HCT116 (cell line): ENCODE measurements at places on chromosomes 7 and 10.

- no peak for DNase-seq
These were observed 172.8 kb upstream of the AOAH start for GRCh38 chr7:36896956-36897590.

DNA sequence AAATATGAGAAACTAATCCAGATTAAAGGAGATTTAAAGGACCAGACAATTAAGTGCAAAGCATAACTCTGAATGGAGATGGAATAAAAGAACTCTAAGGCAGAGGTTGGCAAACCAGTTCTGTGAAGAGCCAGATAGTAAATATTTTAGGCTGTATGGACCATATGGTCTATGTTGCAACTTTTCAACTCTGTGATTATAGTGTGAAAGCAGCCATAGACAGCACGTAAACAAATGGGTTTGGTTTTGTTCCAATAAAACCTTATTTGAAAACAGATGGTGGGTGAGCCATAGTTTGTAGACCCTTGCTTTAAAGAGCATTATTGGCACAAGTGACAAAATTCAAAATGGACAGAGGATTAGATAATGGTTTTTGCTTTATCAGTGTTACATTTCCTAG is 884.1 kb downstream of the CCSER2 start:
- DNase-seq, result no peak

GRCh38 chr7:132532281-132532680 is 44.0 kb downstream of the PLXNA4 start:
- DNase-seq, result no peak

- no peak for DNase-seq
These were observed 40.6 kb upstream of the FAM3C start for GRCh38 chr7:121436688-121437087.

DNA sequence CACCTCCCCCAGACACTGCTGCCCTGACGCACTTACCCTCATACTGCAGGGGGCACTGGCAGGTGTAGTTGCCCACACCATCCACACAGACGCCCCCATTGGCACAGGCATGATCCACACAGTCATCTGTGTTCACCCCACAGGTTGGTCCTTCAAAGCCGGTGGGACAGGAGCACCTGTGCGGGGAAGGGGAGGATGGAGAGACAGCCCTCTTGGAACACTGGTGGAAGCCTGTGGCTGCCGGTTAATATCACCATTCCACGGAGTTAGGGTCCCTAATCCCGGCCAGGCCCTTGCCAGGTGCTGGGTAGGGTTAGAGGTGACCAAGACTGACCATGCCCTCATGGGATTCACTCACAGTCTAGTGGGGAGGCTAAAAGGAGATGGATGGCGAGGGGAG is 171.8 kb downstream of the SLIT1 start:
- DNase-seq, result no peak

GRCh38 chr7:148796841-148797240 is 87.2 kb downstream of the EZH2 start:
- DNase-seq, result no peak

- DNase-seq, result no peak
These were observed 69.6 kb downstream of the MCU start for GRCh38 chr10:72761498-72761897.

DNA sequence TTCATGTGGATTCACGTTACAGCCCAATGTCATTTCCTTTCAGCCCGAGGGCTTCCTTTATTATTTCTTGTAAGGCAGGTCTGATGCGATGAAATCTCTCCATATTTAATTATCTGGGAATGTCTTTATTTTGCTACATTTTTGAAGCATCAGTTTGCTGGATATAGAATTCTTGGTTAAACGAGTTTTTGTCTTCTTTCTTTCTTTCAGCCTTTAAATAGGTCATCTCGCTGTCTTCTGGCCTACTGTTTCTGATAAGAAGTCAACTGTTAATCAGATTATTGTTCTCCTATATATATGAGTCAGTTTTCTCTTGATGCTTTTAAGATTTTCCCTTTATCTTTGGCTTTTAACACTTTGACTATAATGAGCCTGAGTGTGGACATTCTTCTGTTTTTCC is 184.7 kb downstream of the TMEM178B start:
- DNase-seq, result no peak

GRCh38 chr10:75352650-75353049 is 48.9 kb downstream of the ZNF503 start:
- DNase-seq, result no peak

DNA sequence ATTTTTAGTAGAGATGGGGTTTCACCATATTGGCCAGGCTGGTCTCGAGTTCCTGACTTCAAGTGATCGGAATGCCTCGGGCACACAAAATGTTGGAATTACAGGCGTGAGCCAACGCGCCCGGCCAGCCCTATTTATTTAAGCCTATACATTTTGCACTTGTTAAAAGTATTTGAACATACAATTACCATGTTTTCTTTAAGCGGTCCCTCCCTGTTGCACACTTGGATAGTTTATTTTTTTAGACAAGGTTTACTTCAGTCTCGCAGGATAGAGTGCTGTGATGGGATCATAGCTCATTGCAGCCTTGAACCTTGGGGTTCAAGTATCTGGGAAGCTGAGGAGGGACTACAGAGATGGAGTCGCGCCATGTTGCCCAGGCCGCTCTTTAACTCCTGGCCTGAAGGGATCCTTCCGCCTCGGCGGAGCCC is 35.7 kb upstream of the SRRM3 start:
- no peak for DNase-seq

DNA sequence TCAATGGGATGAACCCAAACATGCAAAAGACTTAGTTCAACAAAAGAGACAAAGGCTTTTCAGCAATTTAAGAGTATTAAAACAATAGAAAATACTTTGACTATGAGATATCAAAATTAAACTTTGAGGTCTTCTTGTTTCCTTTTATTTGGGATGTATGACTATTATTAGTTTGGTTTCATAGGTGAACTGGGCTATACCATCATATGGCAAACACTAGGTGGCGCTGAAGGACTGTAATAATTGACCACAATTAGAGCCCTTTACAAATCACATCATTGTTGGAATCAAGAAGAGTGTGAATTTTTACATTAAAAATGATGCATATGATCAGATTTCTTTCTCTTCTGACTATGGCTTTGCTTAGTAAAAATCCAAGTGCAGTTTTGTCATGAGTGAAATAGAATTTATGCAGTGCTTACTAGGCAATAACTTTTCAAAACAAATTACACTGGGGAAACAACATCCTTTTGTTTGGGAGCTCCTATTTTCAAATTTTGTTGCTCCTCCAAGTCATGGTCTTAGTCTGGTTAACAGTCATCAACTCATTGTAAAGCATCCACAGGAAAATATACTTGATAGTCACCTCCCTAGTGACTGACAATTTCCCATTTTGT is 14.7 kb upstream of the NXPH1 start:
- DNase-seq, result peak; percentile 57

- no peak for DNase-seq
These were observed 122.3 kb downstream of the TRIL start for GRCh38 chr7:28835800-28836199.

DNA sequence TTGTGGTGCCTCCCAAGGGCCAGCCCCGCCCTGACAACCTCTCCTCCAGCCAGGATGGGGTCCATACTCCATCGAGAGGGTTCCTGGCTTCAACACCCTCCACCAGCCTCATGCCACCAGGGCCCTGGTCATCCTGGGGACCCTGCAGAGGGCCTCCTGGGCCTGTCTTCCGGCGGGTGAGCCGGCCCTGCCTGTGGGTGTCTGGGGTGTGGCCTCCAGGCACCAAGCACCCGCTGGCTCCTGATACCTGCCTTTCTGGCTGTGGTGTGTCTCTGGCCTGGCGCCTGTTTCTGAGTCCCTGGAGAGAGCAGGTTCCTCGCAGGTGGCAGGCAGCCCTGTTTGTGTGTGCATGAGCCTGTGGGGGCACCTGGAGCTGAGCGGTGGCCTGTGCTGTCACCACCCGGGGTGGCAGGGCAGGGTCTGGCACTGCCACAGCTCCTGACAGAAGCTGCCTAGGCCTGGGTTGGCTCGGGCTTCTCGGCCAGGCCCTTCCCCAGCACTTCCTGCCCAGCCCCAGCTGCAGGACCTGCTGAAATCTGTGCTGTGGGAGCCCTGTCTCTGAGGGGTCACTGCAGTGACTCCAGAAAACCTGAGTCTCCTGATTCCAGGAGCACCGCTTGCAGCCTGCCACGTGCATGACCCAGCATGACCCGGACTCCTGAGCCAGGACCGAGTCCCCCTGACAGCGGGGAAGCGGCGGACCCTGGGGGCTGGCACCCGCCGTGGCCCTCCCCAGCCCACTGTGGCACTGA is 18.4 kb downstream of the ADAM8 start:
- no peak for DNase-seq

- DNase-seq, result no peak
These were observed 248.5 kb downstream of the BUB3 start for GRCh38 chr10:123402656-123403055.

DNA sequence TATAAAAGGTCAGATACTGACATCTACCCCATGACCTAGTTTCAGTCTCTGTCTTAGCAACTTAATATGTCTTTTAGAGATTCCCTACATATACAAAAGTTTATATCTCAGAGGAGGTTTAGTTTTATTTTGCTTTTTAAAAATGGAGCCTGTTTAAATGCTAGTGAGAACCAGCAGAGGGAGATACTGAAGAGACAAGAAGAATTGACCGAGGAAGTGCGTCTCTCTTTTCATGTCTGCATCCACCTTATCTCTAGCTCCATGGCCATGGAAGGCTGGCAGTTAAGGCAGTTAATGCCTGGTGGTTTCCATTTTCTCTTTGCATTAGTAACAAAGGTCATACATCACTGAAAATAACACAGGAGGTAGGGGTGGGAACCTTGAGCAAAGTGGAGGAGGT is 10.7 kb downstream of the SUV39H2 start:
- DNase-seq, result no peak

DNA sequence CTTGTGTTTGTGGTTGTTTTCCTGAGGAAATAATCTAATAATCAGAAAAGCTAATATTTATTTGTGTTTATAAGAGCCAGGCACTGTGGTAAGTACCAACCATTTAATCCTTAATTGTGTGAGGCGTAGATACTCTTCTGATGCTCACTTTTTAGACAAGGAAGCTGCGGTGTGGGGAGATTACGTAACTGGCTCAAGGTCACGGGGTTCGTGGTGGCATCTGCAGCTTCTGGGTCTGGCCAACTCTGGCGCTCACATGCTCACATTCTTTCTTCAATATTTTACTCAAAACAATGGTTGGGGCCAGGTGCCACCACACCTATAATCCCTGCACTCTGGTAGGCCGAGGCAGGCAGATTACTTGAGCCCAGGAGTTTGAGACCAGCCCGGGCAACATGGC is 77.6 kb downstream of the RALA start:
- no peak for DNase-seq

DNA sequence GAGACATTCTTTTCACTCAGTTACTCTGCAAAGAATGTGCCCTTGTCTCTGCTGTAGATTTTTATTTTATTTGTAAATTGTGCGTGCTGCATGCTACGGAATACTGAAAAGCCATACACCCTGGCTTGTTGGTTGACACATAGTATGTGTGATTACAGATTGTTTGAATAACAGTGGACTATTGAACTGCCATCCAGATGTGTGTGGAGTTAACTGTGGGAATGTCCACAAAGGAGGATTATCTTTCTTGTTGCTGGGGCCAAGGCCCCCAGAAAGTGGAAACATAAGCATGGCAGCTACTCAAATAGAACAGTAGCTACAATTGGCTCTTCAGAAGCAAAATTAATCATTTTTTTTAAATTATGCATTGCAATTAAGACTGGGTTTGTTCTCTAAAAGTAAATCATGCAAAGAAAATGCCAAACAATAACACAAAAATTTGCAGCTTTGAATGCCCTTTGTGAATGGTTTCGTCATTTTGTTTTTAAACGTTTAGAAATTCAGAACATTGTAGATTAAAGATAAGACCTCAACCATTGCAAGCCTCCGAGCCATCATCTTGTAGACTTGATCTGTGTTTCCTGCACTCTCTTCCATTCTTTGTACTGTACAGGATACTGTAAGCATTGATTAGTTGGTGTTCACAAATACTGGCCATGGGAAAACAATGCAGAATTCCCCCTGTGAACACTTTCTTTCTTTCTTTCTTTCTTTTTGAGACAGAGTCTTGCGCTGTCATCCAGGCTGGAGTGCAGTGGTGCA is 210.3 kb upstream of the TCF7L2 start:
- no peak for DNase-seq

DNA sequence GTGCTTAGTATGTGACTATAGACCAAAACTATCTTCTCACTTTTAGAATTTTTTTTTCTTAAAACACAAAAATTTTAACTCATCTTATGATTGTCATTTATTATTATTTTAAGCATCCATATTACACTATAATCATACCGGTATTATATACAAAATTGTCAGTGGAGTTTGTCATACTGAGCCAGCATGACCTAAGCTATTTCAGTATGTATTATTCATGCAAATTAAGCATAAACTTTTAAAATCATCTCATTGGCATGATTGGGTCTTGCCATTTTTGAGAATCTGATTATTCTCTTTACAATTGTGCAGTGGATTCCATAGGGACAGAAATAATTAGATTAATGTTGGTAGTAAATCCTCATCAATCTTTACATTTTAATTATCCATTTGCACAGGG is 46.2 kb upstream of the STMP1 start:
- DNase-seq, result no peak

DNA sequence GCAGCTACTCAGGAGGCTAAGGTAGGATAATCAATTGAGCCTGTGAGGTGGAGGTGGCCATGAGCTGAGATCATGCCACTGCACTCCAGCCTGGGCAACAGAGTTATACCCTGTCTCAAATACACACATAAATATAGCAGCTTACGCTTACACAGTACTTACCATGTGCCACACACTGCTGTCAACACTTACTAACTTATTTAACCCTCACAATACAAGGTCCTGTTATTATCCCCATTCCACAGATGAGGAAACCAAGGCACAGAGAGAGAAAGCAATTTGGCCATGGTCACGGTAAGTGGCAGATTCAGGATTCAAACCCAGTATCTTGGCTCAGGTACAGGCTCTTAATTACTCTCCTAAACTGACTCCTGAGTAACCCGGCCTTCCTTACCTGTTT is 19.1 kb downstream of the DLG5 start:
- no peak for DNase-seq

- no peak for DNase-seq
These were observed 95.2 kb downstream of the PRTFDC1 start for GRCh38 chr10:24857031-24857725.

GRCh38 chr10:6665847-6666246 is 85.8 kb upstream of the PRKCQ start:
- no peak for DNase-seq

GRCh38 chr7:102236592-102237287 is 49.9 kb upstream of the SH2B2 start:
- peak; percentile 28 for DNase-seq

DNA sequence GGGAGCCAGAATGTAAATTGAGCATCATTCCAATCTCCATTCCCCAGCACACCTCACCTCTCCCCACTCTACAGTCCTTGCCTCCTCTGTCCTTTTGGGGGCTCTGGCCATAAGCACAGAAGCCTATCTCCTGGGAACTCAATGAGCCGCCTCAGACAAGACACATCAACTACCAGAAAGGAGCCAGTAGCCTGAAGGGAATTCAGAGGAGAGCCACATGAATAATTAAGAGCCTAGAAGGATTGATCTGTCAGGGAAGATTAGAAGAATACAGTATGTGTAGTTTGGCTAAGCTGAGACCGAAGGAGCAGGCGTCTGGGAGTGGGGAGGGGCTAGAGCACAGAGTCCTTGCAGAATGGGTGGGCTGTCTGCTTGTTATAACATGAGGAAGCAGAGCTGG is 31.2 kb downstream of the FRMD4A start:
- no peak for DNase-seq
